NT2/D1 (cell line): ENCODE measurements at places on chromosomes 7 and 10.

DNA sequence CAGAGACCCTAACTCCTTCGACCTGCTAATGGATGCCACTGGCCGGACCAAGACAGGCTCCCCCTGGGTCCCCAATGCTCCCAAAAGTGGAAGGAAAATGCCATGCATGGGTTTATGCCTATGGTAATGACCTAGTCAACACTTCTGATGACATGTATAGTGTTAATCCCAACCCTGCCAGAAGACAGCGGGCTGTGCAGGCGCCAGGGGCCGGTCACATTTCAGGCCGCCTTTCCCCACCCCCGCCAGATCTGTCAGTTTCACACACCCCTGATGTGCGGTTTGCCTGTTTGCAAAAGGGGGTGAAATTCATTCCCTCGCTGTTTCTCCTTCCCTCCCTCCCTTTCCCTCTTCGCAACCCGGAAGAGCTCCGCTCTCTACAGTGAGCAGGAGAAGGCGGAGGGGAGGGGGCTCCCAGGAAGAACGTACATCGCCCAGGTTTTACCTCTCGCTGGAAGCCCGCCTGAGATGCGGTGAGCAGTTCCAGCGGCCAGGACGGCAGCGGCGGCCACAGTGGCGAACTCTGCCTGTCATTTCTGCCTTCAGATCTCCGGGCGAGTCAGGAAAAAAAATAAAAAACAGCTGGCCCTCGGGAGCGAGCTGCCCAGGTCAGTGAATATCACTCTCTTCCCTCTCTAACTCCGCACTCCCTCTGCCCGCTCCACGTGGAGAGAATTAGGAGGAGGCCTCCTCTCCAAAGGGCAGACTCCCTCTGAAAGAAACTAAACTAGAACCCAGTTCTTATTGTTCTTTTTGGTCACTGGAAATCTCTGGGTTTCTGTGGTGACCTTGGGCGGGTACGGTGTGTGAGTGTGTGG is 9.4 kb upstream of the GATA3 start:
- no peak for DNase-seq

DNA sequence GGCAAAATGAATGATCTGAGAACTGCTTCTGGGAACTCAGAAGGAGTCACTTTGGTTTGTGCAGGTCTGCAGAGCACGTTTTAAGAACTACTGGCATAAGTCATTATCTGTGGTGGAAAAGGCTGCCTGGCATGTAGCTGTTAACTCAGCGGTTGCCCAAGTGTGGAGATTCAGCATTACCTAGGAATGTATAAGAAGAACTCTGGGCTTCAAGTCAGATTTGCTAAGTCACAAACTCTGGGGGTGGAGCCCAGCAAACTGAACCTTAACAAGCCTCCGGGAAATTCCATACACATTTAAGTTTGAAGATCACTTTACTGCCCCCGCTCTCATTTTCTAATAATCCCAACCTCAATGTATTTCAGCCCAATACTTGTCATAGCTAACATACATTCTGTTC is 31.1 kb downstream of the PLXDC2 start:
- DNase-seq, result no peak

DNA sequence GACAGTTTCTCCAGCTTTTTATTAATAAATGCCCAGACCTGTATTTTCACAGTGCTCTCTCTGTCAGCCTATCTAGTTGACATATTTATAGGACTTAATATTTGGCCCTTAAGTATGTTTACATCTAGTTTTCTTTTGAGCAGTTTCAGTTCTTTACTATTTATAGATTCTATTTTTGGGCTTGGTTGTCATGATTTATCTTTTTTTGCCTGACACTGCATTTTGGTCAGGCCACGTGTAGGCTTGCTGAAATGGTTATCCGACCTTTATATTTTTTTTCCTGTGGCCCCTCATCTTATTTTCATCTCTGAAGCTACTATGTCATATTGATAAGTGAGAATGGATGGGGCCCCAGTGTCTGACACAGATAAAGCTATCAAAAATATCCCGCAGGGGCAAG is 515.4 kb upstream of the FZD8 start:
- no peak for DNase-seq

- DNase-seq, result no peak
Observed at GRCh38 chr7:1093916-1094508, 6.1 kb downstream of the GPER1 start.

- DNase-seq, result no peak
Observed at GRCh38 chr10:82212753-82213152, 337.8 kb downstream of the NRG3 start.

DNA sequence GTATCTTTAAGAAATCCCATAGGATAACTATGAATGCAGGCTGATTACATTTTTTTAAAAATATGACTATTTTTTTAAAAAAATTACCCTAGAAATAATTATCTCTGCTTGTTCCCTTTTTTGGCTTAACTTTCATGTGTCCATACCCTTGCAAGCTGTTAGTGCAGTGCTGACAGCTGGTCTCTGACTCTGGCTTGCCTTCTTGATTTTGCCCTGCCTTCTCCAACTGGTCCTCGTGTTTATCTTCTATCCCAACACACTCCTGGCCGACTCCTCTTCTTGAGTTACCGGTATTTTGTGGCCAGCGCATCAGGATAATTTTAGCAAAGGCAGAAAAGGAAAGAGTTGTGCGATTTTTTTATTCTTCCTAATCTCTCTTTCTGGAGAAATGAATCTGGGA is 111.7 kb upstream of the STARD3NL start:
- DNase-seq, result no peak

DNA sequence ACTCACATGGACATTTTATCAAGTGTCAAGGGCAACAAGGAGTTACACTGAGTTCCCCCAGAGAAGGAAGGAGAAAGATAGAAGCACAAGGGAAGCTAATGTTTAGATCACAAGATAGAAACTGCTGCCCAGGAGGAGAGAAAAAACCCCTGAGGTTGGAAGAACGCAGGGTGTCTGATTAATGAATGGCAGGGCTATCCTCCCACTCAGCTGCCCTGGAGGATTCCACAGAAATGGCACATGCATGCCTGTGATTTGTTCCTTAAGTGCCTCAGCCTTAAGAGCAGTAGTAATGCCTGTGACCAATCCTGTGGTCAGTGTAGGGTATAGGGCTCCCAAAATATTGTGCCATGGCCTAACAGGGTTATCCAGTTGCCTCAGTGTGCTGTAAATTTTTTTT is 20.2 kb downstream of the DNAJB9 start:
- DNase-seq, result no peak

DNA sequence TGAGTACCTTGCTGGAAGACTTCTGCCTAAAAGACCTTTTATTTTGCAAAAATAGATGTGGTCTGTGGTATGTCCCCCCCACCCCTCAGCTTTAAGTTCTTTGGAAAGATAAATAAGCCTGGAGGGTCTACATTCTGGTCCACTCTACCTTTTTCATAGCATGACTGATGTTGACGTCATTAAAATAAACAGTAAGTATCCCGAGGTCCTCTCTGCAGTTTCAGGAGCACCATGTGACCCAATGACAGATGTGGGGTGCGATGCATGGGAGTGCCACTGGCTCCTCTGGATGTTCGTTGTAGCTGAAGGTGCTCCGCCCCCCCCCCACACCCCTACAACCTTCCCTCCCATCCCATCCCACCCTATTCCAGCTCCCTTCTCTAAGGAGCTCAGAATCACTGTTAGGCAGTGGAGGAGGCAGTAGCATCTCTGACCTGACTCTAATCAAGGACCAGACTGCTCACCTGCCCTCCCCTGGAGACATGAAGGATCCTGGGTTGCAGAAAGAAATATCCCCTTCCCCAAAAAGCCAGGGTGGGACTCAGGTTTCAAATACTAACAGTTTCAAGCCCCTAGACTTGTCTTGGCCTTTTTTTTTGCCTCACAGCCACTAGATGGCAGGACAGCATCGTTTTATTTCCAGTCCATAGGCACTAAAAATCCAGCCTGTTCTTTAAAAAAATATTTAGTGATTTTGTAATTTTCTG is 25.1 kb downstream of the CASP7 start:
- no peak for DNase-seq

DNA sequence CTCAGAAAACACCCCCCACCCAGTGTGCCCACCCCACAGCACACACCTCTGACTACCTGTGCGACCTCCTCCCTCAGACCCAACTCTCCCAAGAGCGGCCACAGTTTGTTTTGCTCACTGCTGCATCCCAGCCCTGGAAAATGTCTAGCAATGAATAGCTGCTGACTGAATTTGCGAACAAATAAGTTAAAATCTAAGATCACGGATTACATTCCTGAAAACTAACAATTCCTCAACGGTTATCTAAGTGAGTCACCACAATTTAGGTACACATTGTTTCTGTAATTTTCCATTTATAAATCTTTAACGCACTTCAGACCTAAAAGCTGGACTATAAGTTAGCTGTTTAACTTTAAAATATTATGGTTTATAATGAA is 235.2 kb downstream of the ZMYND11 start:
- DNase-seq, result no peak
